CD4-positive, alpha-beta memory T cell (primary cell): ENCODE measurements at places on chromosomes 12 and 14.

GRCh38 chr12:87059231-87059630 lies 803.0 kb upstream of the MGAT4C start:
- DNase-seq = no peak

DNA sequence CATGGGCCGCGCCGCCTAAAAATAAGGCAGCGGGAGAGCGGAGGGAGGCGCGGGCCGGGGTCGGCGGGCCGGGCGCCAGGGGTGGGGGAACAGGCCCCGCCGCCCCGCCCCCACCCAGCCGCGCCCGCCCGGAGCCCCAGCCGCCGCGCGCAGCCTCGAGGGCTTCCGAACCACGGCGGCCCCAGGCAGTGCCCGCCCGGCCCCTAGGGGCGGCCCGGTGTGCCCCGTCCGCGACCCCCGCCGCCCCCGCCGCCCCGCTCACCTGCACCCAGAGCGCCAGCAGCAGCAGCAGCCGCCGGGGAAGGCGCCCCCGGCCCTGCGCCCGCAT lies 519 bp downstream of the JAG2 start:
- DNase-seq = no peak

GRCh38 chr12:52364901-52365489 lies 2.3 kb downstream of the KRT85 start:
- no peak for DNase-seq

GRCh38 chr12:76259660-76260389 lies 88.4 kb downstream of the BBS10 start:
- DNase-seq = no peak

- no peak for DNase-seq
These were observed 169.9 kb downstream of the PTCSC3 start for GRCh38 chr14:36006623-36007022.

DNA sequence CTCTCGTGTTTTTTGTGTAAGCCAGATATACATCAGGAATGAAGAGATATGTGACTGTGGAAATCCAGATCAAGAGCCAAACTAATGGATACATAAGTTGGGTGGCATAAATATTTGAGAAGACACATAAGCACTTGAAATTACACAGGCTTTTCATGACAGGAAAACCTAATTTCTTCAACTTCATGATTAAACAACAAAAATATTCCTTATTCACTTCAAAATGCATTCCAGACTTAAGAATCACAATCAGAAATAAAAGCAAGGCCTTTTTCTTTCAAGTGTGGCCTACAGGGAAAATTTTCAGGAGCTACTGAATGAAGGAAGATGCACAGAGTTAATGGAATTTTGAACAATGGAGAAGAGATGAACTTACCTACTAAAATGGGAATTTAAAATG lies 515.6 kb downstream of the FOXG1 start:
- DNase-seq = no peak

GRCh38 chr14:53209370-53209769 lies 56.2 kb upstream of the DDHD1 start:
- no peak for DNase-seq

DNA sequence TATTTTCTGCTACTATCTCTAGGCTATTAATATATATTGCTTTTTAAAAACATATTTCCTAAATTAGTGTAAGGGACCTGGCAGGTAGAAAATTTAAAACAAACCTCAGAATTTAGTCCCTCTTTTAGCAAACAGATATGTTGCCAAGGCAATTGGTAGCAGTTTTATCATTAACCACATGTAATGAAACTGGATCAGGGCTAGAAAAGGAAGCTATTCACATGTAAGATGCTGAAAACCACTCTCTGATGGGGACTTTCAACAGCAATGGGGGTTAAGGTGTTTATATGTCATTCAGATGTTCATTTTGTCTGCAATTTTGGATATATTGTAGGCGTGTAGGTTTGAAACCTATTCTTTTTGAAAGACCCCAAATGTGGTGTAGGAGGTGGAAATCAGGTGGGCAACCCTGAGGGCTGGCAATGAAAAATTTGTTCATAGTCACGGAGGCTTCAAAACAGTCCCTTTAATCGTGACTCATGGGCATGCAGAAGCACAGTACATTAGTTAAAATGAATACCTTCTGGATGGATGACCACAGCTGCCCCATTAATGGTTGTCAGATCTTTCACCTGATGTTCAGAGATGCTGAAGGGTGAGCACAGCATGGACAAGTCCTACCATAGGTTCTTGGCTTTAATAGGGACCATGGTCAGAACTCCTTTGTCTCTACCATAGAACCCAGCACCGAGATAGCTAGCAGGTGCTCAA lies 5.9 kb upstream of the PKP2 start:
- DNase-seq = no peak

- DNase-seq = no peak
These were observed 26.5 kb downstream of the NTF3 start for GRCh38 chr12:5458229-5459050.
